ENCODE measurements at places on chromosomes 7 and 10.
A peak's percentile ranks its signal among the peaks of the same experiment; 100 is the strongest.

- DNase-seq: no peak
Measured at GRCh38 chr7:155484483-155485399, 26.8 kb downstream of the EN2 start.

GRCh38 chr7:131764143-131764775 lies 207.8 kb upstream of the PODXL start:
- no peak for DNase-seq

GRCh38 chr7:46626691-46627310 lies 705.7 kb upstream of the IGFBP3 start:
- DNase-seq: no peak

GRCh38 chr10:5550621-5551530 lies 26.1 kb downstream of the CALML3 start:
- DNase-seq: peak; percentile 57

- DNase-seq: no peak
Measured at GRCh38 chr7:14133752-14134151, 144.3 kb upstream of the ETV1 start.

DNA sequence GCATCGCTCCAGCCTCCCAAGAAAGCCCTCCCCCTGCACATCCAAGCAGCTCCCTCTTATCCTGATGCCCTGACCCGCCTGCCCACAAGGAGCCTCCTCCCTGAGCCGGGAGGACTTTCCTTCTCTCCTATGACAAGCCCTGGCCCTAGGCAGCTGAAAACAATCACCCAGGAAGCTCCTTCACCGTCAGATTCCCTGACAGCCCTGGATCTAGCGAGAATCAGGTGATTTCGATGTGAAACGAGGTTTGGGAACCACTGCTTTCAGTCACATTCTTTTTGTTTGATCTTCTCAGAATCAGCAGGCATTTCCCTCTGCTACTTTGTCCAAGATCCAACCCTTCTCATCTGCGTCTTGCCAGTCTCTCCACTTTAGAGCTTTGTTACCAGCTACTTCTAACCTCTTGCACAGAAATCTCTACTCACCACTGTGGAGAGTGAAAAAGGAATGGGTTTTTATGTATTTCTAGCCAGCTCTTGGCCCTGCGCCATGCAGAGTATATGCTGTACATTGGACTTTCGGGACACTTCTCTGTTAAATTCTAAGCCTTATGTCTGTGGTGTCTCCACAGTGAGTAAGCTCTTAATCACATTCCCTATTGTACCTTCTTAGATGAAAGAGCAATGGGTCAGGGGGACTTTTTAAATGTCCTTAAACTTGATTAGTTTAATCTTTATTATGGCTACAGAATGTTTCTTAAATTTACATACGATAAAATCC lies 253.2 kb upstream of the C7orf33 start:
- DNase-seq: no peak

GRCh38 chr10:88987243-88987725 lies 3.3 kb upstream of the FAS start:
- DNase-seq: no peak

All from Caco-2 (cell line).